ENCODE measurements at places on chromosomes 4 and X.

GRCh38 chr4:25830548-25830947 lies 32.2 kb downstream of the SEL1L3 start:
- DNase-seq: no peak

- DNase-seq: no peak
Measured at GRCh38 chr4:99027304-99027703, 31.8 kb downstream of the METAP1 start.

DNA sequence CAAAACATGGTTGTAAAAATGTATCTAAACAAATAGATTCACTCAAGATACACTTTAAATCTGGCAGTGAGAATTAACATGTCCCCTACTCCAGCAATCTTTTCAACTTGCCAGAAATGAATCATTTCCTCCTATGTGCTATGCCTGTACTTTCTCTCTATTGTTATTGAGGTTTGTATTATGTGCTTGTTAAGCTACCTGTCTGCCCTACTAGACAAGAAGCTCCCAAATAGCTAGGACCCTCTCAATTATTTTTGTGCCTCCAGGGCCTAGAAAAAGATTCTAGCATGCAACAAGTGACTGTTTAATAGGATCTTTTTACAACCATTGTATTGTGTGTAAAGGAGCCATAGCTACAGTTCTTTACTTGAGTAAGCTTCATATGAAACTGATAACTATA lies 3.5 kb upstream of the SAP30 start:
- DNase-seq: no peak

- DNase-seq: no peak
Measured at GRCh38 chr4:57378766-57379165, 268.6 kb upstream of the IGFBP7 start.

DNA sequence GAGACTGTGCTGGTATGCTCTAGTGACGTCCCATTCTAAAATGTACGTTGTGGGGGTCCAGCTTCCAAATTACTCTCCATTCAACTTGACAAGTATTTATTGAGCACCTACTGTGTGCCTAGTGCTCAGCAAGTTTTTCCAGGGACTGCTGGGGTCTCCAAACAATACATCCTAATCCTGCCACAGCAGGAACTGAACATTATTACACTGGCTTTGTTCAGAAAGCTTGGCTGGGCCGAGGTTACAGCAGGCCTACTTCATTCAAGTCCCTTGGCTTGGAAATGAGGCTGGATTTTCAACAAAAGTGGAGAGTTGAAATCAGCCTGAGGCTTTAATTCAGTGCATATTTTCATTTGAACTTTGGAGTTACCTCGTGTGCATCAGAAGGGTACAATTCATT lies 78.0 kb downstream of the GUCY2F start:
- DNase-seq: no peak

GRCh38 chr4:133186845-133187244 lies 37.8 kb downstream of the PCDH10 start:
- no peak for DNase-seq

GRCh38 chr4:154390324-154390723 lies 101.3 kb downstream of the DCHS2 start:
- no peak for DNase-seq

- no peak for DNase-seq
Measured at GRCh38 chrX:51569561-51569960, 49.2 kb downstream of the CENPVL3 start.

- no peak for DNase-seq
Measured at GRCh38 chr4:113837397-113837796, 75.9 kb upstream of the CAMK2D start.

DNA sequence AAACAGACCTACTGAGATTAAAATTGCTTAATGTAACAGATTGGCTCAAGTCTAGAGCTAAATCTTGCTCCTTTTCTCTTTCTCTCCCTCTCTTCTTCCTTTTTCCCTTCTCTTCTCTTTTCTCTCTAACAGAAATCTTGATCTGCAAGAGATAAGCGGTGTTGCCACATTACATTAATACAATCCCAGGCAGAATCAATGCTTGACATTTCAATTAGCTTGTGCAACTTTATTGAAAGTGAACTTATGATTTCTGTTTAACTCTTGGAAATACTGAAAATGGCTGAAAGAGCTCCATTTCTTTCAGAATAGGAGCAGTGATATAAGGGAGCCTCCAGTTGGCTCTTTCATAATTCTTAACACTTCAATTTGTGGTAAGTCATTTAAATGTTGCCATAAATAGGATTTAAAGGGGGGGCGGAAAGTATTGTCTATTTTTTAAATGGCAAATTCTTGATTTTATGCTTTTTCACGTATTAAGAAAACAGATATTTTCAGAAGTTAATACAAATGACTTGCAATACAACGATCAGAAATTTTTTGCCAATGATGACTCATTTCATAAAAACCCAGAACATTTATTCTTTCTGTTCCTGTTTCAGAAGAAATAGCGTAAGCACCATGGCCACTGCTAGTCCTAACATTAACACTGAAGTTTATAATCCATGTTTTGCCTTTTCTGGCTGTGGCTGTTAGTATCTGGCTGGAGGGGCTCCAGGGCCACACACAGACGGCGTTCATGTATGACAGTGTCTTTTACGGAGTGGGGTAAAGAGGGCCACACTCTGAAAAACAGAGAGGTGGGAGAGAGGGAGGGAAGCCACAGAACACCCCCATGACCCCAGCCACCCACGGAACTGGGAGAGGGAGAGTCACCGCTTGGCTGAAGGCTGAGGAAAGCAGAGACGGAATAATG lies 115.7 kb upstream of the FAT1 start:
- DNase-seq: no peak

GRCh38 chr4:101200561-101200960 lies 146.8 kb downstream of the PPP3CA start:
- DNase-seq: no peak

- no peak for DNase-seq
Measured at GRCh38 chrX:1592470-1593142, 1.2 kb downstream of the AKAP17A start.

DNA sequence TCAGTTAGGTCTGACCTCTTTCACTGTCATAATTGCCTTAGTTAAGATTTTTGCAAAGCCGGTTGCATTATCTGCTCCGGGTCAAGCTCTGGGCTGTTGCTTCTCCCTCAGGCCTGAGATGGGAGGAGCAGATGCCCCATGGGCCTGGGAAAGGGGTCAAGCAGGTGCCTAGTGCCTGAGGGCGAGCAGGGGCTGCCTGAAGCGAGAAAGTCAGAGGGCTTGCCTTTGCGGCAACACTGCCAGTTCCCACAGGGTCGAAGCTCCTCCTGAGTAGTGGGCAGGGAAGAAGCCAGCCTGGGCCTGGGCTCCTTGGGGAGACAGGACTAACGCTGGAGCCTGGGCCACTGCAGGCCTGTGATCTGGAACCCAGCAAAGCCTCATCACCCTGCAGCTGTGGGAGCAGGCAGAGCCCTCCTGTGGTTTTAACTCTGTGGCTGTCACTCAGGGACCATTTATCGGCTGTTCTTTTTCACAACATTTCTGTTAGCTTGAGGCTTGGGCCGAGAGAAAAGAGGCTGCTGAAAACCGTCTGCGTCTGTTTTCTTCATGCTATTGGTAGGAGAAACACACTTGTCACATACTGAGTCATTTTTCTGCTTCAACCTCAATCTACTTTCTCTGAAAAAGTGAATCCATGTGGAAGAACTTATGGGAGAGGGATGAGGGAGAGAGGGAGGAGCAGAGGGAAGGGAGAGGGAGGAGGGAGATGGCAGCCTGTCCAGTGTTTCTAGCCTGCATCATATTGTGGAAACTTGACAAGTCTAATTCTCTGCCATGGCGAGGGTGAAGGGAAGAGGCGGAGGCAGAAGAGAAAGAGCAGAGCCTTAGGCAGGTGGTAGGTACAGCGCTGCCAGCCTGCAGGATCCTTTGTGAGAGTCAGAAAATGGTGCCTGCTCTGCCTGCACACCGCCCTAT lies 68.4 kb downstream of the RHOH start:
- no peak for DNase-seq

- no peak for DNase-seq
Measured at GRCh38 chr4:87856816-87857215, 24.0 kb downstream of the MEPE start.
